ENCODE measurements at places on chromosomes 6 and 20. TPM values are rescaled to one million over a fixed set of nuclear protein-coding genes. Genes with fewer than 3 reads are reported as not detected.

Gene RIMS4
- 0.18 TPM for total RNA-seq

Gene AVP
- total RNA-seq = 0.45 TPM

Gene TFAP2D
- total RNA-seq = not detected

Gene RHAG
- not detected for total RNA-seq

Gene ECHDC1
- total RNA-seq = 47.9 TPM

Gene IPCEF1
- 8.8 TPM for total RNA-seq

Gene CST9L
- total RNA-seq = not detected

Gene PDYN
- not detected for total RNA-seq

DNA sequence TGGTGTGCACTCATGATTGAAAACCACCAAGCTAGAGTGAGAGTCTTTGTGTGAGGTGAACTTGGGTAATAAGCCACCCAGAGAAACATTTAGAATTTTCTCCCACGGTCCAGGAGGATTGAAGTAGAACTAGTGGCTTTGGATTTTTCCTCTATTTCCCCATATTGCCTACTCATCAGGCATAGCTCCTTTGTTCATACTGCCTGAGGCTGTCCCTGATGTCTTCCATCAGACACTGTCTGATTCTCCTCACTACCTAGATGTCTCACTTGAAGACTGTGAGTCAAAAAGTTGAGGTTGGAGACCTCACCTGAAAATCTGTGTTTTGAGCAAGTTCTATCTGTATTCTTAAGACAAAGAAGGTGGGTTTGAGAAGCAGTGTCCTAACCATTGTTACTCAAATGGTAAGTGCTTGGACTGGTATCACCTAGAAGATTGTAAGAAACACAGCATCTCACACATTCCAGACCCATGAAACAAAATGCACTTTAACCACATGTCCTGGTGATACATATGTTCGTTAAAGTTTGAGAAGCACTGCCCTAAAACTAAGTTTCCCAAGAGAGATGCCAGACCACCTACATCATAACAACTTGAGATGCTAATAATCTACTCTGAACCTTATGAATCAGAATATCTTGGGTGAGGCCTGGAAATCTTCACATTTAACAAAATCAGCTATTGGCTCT, 523.4 kb upstream of the BTBD3 start:
- DNase-seq = no peak

GRCh38 chr20:49642816-49643215, 70.9 kb downstream of the B4GALT5 start:
- no peak for DNase-seq

- DNase-seq = no peak
Observed at GRCh38 chr6:7590918-7591302, 912 bp downstream of the SNRNP48 start.

- no peak for DNase-seq
Observed at GRCh38 chr6:46380152-46380807, 111.0 kb downstream of the RCAN2 start.

DNA sequence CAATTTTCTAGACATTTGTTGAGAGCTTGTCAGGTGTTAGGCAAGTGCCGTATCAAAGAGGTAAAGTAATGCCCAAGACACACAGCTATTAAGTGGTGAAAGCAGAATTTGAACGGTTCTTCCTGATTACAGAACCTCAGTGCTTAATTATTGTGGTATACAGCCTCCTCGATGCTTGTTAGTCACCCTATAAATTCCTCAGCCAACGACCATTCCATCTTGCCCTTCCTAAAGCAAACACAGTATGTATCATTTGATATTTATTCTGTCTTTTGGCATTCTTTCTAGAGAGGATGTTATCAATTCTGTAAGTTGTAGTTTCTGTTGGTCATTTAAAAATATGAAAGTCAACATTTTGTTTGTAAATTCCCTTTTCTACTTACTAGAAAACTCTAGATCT, 297.8 kb upstream of the BMP2 start:
- DNase-seq = no peak

DNA sequence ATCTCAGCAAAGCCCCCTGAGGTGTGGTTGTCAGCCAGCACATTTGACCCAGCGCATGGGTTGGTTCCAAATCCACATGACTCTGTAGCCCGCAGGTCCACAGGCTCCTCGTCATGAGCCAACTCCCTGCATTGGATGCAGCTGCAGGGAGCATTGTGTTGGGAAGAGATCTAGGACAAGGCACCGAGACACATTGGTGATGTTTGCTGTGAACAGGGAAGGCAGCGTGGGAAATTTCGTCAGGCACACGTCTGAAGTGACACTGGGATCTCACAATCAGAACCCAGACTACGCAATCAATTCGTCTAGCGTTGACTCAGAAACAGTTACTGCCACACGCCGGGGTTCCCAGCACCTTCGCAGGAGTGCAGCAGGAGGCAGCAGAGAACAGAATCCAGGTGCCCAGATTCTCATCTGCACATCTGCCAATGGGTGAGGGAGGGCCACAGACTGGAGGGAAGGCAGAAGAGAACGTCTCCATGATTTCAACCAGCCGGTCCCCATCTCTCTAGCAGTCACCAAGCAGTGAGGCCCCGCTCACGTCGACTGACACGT, 177.0 kb downstream of the TTLL2 start:
- no peak for DNase-seq

- DNase-seq = no peak
Observed at GRCh38 chr6:39153766-39154397, 38.9 kb upstream of the SAYSD1 start.

DNA sequence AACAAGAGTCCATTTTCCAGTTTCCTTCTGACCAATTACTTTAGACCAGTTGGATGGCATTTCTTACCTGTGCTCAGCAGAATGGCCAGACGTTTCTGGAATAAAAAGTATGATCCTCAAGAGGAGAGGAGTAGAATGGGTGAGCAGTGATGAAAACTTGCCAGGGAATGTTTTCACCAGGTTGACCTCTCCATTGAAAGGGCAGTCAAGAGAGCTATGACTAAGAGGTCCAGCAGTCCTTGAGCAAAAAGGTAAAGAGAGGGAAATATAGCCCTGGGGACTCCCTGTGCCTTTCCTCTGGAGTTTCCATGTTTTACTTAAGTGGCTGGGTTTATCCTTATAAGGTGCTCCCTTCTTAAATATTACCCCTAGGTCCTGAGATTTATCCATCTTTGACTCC, 210.9 kb downstream of the TBX18 start:
- DNase-seq = no peak

DNA sequence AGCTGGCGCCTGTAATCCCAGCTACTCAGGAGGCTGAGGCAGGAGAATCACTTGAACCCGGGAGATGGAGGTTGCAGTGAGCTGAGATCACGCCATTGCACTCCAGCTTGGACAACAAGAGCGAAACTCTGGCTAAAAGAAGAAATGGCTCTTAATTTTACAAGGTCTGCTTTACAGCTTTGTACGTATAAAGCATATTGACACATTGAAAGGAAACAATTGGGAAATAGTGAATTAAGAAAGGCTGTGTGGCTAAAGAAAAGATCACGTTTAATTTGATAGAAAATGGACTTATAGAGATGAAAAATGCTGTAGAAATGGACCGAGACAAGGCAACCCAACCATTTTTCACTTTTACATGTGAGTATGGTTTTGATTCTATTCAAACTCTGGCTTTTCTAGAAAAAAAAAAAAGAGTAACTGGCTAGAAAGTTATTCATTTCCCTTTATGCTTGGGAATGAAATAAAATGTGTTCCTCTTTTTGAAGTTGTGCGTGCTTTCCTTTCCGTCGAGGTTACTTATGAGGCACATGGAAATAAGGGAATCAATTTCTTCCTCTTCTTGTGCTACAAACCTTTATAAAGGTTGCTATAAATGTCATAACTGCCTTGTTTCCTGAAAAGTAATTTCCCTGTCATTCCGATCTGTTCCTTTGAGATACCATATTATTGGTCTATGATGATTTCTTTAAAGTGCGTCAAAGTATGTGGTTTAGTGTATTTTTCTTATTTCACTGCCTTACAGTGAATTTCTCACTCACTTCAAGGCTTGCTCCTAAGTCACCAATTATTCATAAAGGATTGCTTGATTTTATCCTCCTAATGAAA, 29.4 kb downstream of the PFDN4 start:
- DNase-seq = no peak

DNA sequence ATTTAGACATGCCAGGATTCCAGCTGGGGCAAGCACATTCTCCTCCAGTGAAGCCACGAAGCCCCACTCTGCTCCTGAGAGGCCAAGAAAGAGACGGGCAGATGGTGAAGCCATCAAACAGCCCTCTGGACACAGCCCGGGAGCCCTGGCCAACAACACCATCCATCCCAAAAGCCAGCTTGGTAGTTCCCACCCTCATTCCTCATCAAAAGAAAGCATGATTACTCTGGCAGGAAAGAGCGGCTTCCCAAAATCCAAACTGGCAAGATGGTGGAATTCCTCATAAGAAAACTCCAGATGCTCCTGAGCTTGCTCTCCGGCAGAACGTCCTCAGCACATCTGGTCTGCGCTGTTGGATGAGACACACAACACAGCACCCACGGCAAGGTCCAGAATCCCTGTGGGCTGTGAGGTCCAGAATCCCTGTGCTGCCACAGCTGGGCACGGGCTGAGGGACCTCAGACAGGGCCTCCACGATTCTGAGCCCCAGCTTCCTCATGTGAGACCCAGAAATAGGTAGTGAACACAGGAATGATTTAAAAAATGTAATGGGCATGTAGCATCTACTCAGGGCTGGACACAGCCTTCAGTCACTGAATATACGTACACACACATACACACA, 52.6 kb downstream of the THBS2 start:
- DNase-seq = no peak

DNA sequence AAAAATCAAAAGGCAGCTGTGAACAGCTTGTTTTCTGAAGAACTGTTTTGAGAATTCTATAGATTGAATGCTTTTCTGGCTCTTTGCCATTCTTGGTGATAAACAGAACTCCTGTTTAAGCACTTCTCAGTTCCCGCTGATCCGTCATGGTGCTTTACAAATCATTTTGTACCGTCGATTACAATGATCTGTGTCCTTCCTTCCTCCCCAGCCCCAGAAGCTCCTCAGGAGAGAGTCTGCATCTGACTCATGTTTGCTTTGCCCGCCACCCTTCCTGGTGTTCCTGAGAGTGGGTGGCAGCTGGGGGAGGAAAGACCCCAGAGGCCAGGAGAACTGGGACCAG, 538.6 kb upstream of the MARCKS start:
- no peak for DNase-seq

DNA sequence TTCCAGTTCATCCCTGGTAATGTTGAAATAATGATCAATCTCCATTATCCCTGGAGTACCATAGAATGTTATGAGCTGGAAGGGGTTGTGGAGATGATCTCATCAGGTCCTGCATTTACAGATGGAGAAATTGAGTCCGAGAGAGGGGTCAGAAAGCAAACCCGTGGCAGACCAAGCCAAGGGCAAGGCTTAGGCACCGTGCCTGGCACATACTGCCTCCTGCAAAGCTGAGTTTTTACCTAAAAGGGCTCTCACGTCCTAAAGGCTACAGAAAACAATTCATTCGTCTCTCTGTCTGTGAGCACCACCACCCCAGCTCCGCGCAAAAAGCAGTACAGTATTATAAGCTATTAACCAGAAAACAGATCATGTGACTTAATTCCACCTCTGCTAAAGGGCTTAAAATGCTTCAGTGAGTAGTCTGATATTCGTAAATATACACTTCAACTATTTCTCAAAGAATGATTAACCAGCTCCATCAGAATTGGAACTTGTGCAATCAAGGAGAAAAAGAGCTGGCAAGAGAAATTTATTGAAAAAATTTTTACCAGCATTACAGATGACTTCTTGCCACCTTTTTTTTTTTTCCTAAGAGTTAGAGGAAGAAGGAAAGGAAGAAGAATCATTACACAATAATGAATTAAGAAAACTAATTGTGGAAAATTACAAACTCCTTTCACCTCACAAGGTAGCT, 3.4 kb upstream of the PARD6B start:
- DNase-seq = no peak

- DNase-seq = no peak
Observed at GRCh38 chr6:137868721-137869548, 1.9 kb downstream of the TNFAIP3 start.

DNA sequence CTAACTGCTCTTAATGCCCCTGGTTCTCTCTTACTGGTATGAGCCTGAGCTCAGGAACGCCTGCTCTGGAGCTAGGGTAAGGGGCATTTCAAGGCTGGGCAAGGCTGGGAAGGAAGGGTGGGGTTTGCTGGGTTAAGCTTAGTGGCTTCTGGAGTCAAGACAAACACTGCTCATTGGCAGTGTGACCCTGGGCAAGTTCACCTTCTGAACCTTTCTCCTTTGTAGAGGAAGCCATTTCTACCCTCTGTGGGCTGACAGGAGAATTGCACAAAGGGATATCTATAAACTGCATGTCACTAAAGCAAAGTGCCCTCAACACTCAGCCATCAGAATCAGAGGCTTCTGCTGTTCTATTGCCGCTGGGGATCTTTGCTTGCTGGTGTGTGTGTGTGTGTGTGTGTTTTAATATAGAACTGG, 20.3 kb upstream of the LRRN4 start:
- DNase-seq = no peak

DNA sequence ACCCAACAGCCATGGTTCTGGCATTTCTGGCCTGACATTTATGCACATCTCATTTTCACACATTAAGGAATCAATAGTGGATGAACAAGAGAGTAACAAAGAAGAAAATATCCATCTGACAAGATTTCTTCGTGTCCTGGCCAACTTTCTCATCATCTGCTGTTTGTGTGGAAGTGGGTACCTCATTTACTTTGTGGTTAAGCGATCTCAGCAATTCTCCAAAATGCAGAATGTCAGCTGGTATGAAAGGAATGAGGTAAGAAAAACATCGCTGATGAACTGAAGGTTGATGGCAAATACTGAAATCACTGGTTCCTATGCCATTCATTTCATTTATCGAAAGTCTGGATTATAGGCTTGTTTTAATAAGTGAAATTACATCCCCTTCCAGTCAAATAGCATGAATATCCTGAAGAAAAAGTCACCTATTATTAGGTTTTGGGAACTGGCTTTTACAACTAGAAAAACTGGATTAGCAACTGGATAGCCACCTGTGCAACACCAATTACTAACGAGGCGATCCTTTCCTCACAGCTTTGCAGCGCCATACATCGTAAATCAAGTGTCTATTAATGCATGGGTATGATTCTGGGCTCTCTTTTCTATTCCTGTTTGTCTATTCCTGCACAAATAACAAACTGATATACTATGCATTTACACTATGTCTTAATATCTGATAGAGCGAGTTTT, 50.2 kb upstream of the NOP56 start:
- no peak for DNase-seq

DNA sequence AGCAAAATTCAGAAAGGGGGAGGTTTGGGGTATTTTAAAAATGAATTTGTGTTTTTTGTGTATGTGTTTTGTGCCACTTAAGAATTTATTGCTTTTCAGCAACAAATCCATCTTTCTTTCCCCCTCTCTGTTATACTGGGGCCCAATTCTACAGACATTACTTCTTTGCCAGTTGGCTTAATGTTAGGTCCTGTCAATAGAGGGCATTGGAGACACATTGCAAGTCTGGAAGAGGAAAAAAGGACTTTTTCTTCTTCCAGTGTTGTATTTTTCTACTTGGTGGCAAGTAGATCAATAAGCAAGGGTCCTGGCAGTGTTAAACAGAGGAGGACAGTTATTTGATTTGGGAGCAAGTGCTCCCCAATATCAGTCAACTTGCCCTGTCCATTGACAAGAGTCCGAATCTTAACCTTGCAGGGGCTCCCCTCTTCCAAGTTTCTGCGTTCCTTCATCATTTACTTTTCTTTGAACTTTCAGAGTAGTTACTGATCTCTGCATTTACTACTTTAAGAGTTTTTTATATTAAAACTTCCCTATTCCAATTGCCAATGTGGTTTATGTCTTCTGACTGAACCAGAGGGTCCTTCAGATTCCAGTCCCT, 23.4 kb downstream of the SCML4 start:
- no peak for DNase-seq
